Inflammatory macrophage treated with lipopolysaccharide for 4 hours (primary cell): ENCODE measurements at places on chromosomes 7 and 10.
A peak's percentile ranks its signal among the peaks of the same experiment; 100 is the strongest.

- no peak for DNase-seq
Measured at GRCh38 chr7:1057416-1058291, 13.3 kb downstream of the GPR146 start.

GRCh38 chr10:119428789-119429188, 113.7 kb downstream of the RGS10 start:
- no peak for DNase-seq

DNA sequence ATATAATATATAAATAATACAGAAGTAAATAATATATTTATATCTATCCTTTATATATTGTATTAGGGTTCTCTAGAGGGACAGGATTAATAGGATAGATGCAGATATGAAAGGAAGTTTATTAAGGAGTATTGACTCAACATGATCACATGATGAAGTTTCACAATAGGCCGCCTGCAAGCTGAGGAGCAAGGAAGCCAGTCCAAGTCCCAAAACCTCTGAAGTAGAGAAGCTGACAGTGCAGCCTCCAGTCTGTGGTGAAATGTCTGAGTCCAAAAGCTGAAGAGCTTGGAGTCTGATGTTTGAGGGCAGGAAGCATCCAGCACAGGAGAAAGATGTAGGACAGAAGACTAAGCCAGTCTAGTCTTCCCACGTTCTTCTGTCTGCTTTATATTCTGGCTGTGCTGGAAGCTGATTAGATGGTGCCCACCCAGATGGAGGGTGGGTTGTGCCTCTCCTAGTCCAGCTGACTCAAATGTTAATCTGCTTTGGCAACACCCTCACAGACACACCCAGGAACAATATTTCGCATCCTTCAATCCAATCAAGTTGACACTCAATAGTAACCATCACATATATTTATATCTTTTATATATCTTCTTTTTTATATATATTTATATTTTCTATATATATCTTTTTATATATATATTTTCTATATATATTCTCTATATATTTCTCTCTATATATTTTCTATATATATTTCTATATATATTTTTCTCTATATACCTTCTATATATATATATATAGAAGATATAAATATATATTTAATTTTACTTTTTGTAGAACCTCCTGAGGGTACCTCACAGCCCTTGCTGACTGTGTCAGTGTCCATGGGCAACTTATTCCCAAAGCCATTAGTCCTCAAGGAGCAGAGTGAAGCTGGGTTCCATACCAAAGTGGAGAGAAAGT, 24.6 kb upstream of the AKR1B10 start:
- peak; percentile 79 for DNase-seq

GRCh38 chr7:148581624-148582023, 8.9 kb upstream of the C7orf33 start:
- peak; percentile 98 for DNase-seq

GRCh38 chr7:87369216-87369615, 23.8 kb downstream of the CROT start:
- DNase-seq, result no peak

- no peak for DNase-seq
Measured at GRCh38 chr10:30154126-30154525, 94.7 kb upstream of the JCAD start.

DNA sequence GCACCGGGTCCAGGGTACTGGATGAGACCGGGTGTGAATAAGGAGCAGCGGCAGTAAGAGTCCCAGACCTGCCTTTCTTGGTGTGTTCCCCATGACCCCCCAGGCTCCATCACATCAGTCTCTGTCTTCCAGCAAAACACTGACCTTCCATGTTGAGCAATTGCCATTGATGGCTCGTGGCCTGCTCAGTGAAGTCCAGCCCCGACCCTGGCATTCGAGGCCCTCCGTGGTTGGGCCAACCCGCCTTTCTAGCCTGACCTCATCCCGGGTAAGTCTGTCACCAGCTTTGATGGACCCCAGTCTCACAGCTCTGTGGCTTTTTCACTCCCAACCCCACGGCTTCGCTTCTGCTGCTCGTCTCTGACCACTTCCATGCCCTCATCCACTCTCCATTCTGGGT, 6.4 kb downstream of the MMP21 start:
- no peak for DNase-seq

- DNase-seq, result no peak
Measured at GRCh38 chr10:70810967-70811366, 4.8 kb upstream of the SGPL1 start.

GRCh38 chr10:4234661-4235060, 449.7 kb upstream of the KLF6 start:
- peak; percentile 65 for DNase-seq
